ENCODE measurements at places on chromosomes 3 and 15.

DNA sequence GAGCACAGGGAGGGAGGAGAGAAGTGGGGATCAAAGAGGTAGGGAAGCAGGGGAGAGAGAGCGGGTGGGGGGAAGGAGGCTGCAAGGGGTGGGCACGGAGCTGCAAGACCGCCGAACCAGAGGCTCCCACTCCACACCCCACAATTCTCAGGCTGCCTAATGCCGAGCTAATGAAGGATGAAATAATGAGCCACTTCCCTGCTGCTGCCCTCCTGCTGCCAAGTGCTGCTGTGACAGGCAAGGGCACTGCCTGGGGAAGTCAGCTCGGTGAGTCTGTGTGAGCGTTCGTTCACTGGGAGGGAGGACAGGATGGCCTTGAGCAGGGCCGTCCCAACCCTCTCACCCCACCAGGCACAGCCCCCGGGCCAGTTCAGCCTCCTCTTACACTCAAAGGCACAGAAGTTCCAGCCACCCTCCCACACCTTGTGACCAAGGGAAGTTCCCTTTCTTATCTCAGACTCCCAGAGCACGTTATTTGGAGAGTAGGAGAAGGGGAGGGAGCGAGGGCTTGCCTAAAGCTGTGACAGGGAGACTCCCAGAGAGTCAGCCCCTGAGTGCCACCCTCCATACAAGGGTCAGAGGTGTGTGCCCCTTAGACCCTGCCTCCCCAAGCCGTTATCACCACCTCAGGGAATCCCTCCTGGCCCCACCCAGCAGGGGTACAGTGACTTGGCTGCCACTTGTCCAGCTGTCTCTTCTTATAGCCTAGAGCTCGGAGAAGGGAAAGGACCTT, 12.4 kb downstream of the GLYCTK start:
- peak overlapping the region; percentile 73 for H3K27ac ChIP-seq
- H3K36me3 ChIP-seq = no peaks in the 10 kb centered on the region
- no peak for DNase-seq
- peaks cover 22% of the 10 kb centered on the region for H3K4me1 ChIP-seq
- no peak overlapping the region for H3K4me3 ChIP-seq
- H3K27me3 ChIP-seq = no peaks in the 10 kb centered on the region

DNA sequence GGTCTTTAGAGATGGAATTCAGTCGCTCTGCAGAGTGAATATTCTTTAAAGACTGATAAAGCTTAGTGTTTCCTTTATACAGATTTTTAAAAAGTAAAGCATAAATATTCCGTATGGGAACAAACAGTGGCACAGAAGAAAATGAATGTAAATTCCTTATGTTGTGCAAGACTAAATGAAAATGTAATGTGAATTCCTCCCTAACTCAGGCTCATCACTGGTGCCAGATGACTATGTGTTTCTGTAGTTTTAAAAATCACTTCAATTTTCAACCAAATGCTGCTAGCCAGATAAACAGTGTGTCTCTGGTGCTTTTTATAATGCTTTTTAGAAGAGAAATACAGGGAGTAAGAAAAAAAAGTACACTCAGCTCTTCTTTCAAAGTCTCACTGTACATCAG, 154.8 kb upstream of the SNTN start:
- no peaks in the 10 kb centered on the region for H3K4me1 ChIP-seq
- H3K4me3 ChIP-seq = no peak overlapping the region
- DNase-seq = no peak
- no peak overlapping the region for H3K27ac ChIP-seq
- no peaks in the 10 kb centered on the region for H3K27me3 ChIP-seq

- H3K27ac ChIP-seq = no peak overlapping the region
- no peak for DNase-seq
- H3K27me3 ChIP-seq = no peaks in the 10 kb centered on the region
- H3K4me3 ChIP-seq = no peak overlapping the region
- H3K4me1 ChIP-seq = peaks cover 6% of the 10 kb centered on the region
These were observed 9.1 kb upstream of the SLC9C1 start for GRCh38 chr3:112302881-112303763.

GRCh38 chr3:155712008-155712407, 32.9 kb downstream of the PLCH1 start:
- H3K4me1 ChIP-seq = no peaks in the 10 kb centered on the region
- H3K4me3 ChIP-seq = no peak overlapping the region
- H3K27me3 ChIP-seq = no peaks in the 10 kb centered on the region
- DNase-seq = no peak

- no peak overlapping the region for H3K4me3 ChIP-seq
- H3K4me1 ChIP-seq = no peaks in the 10 kb centered on the region
- H3K27me3 ChIP-seq = no peaks in the 10 kb centered on the region
These were observed 412.7 kb downstream of the ERC2 start for GRCh38 chr3:56055546-56055945.

DNA sequence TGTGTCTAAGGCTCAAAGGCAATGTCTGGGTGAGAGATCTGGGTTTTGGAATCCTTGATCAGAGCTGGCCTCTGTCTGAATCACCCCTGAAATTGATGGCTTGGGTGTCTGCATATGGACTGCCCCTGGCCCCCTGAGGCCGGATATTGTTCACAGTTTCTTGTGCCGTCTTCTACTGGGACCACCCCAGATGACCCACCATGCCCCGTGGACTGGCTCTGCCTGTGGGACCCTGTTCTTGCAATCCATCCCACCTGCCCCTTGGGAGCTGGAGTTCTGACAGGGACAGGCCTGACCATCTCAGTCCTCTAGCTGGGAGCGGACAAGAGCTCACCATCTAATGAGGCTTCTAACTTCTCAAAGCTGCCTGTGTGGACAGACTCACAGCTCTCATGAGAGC, 119.9 kb downstream of the FAM43A start:
- H3K4me1 ChIP-seq = no peaks in the 10 kb centered on the region
- H3K27ac ChIP-seq = no peak overlapping the region
- no peak for DNase-seq
- peaks cover 20% of the 10 kb centered on the region for H3K27me3 ChIP-seq
- no peaks in the 10 kb centered on the region for H3K36me3 ChIP-seq

DNA sequence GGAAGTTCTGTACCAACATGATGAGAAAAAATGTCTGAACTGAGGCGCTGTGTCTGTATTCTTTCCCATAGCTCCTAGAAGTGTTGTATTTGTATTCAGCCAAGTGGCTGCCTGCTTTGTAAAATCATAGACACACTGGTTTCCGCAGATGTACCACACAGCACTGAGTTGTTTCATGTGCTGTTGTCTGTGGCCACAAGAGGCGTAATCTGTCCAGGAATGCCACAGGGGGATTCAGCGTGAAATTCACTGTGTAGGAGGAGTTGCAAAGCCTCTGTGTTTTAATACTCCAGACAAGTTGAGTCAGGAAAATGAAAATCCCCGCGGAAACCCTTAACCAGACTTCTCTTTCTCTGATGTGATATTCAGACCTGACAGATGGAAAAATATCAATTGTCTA, 462.2 kb downstream of the NSUN3 start:
- H3K4me1 ChIP-seq = no peaks in the 10 kb centered on the region
- H3K4me3 ChIP-seq = no peak overlapping the region
- DNase-seq = no peak
- H3K27ac ChIP-seq = no peak overlapping the region
- H3K36me3 ChIP-seq = no peaks in the 10 kb centered on the region

- no peak for DNase-seq
- H3K27me3 ChIP-seq = no peaks in the 10 kb centered on the region
- peak overlapping the region; percentile 68 for H3K27ac ChIP-seq
- H3K36me3 ChIP-seq = peaks cover 4% of the 10 kb centered on the region
- H3K4me3 ChIP-seq = peak overlapping the region; percentile 64
- peaks cover 54% of the 10 kb centered on the region for H3K4me1 ChIP-seq
These were observed 117.6 kb downstream of the CHST2 start for GRCh38 chr3:143237077-143237627.

GRCh38 chr3:146783446-146783845, 178.3 kb upstream of the PLSCR5 start:
- no peak for DNase-seq
- no peak overlapping the region for H3K27ac ChIP-seq
- no peaks in the 10 kb centered on the region for H3K36me3 ChIP-seq
- H3K27me3 ChIP-seq = no peaks in the 10 kb centered on the region
- no peak overlapping the region for H3K4me3 ChIP-seq
- no peaks in the 10 kb centered on the region for H3K4me1 ChIP-seq

DNA sequence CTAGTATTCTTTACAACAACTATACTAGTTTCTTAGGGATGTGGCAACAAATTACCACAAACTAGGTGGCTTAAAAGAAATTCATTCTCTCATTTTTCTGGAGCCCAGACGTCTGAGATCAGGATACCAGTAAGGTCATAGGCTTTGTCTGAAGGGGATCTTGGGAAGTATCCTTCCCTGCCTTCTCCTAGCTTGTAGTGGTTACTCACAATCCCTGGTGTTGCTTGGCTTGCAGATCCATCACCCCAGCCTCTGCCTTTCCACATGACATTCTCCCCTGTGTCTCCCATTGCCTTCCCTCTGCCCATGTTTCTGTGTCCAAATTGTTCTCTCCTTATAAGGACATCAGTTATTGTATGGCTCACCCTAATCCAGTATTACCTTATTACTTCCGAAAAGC, 24.3 kb upstream of the CLDN1 start:
- H3K27me3 ChIP-seq = peaks cover 3% of the 10 kb centered on the region
- H3K4me3 ChIP-seq = no peak overlapping the region
- H3K27ac ChIP-seq = no peak overlapping the region
- no peaks in the 10 kb centered on the region for H3K4me1 ChIP-seq
- no peak for DNase-seq
